SW 1271 (cell line): ENCODE measurements at places on chromosomes 2 and 18.
A peak's percentile ranks its signal among the peaks of the same experiment; 100 is the strongest.

GRCh38 chr18:21629089-21629832 lies 17.1 kb downstream of the SNRPD1 start:
- no peak for DNase-seq

DNA sequence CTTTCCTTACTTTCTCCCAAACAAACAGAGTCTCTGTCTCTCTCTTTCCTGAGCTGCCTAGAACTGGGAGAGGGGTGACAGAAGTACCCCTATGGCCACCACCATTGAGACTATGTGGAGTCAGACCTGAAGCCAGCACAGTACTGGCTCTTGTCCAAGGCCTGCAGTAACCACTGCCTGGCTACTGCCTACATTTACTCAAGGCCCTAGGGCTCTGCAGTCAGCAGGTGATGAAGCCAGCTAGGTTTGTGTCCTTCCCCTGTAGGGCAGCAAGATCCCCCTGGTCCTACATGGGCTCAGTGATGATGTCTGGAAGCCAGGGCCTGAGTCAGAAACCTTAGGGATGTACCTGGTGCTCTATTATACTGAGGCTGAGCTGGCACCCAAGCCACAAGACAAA lies 12.2 kb downstream of the MYO3B start:
- DNase-seq, result no peak

- no peak for DNase-seq
Observed at GRCh38 chr2:6423944-6424343, 441.8 kb downstream of the CMPK2 start.

DNA sequence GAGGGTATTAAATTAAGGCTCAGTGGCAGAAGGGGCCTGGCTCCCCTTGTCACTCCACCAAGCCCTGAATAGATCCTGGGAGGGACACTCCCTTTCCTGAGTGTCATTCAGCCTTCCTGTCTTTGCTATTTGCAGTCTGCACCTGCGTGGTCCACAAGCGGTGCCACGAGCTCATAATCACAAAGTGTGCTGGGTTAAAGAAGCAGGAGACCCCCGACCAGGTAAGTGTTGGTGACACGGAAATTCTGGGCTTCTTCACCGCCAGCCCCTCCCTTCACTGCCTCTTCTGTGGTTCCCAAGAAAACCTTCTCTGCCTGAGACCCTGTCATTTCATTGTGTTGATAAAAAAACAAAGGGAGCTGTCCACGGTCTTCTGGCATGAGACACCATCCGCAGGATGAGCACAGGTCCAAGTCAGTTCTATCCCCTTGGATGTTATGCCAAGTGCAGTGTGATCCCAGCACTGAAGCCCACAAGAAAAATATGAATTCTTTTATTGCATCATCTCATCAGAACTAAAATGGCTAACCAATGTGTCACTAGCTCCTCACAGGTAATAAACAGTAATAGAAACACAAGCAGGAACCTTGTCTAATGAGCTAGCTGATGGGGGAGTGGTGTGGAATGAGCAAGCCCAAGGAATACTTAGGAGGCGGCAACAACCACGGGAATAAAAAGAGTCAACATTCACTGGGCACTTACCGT lies 316.9 kb upstream of the EPAS1 start:
- no peak for DNase-seq

DNA sequence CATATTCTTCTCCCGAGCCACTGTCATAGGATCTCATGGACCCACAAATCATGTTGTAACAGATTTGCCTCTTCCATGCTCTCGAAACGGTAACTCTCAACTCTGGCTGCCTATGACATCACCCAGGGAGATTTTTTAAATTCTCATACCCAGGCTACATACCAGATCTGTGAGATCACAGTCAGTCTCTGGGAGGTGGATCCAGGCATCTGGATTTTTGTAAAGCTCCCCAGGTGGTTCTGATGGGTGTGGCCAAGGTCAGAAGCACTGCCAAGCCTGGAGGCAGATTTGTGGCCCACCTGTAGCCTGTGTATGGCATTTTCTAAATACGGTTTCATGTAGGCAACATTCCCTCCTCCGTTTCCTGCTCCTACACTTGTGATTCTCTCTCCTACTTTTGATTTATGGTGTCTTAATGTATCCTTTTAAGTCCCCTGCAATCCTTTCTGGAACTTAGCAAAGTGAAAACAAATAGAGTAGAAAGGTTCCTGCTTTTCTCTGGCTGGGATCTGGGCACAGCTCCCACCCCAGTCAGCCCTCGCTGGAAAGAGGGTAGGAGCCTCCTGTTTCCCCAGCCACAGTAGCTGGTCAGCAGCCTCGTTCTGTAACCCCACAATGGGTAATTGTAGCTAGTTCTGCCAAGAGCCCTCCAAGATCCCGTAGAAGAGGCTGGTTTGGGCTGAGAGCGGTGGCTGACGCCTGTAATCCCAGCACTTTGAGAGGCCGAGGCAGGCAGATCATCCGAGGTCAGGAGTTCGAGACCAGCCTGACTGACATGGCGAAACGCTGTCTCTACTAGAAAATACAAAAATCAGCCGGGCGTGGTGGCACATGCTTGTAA lies 96.2 kb downstream of the KLHL29 start:
- DNase-seq, result peak; percentile 63

- DNase-seq, result no peak
Observed at GRCh38 chr18:43866696-43867095, 589.4 kb upstream of the SYT4 start.

DNA sequence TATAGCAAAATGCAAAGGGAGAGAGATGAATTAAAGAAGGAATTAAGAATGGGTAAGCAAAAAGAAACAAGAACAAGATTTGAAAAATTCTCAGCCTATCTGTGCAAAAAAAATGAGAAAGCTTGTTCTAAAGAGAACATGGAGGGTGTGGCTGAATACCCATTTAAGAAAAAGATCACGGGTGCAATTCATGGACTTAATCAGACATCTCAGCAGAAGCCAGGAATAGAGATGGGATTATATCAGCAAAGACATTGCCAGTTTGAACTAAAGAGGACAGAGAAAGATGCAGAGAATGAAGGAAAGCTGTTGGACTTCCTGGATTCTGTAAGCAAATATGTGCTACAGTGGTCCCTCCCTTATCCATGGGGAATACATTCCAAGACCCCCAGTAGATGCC lies 115.6 kb downstream of the RTTN start:
- no peak for DNase-seq

GRCh38 chr18:44988821-44989587 lies 308.3 kb downstream of the SETBP1 start:
- no peak for DNase-seq

DNA sequence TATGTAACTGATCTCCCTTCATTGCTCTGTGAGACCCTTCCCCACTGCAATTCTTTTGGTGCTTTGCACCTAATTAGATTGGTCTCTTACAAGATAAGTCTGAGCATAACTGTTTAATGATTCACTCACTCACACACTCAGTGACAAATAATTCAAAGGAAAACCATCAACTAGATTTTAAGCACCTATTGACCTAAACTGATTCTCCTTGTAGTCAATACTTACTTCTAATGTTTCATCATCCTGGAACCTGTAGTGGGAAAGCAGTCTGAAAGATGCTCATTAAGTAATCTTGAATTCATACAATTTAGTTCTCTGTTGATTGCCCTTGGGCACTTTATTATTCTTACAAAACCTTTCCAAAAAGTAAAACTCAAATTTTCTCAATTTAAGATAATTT lies 74.3 kb upstream of the COL5A2 start:
- DNase-seq, result no peak

DNA sequence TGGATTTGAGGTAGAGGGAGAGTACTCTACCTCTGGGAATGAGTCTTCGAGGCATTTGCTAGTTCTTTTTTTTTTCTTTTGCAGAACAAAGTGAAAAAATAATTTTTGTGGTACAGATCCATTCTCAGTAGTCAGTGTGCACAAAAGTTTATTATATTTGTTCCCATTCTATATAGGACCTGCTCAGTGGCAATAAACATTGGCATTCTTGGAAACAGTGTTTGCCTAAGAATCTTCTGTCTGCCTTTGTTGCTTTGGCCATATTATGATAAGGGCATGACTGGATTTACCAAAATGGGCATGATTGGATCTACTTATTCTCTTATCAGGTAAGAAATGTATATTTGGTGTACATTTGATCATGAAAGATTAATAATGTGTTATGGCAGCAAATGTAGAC lies 583.3 kb downstream of the PLCL1 start:
- DNase-seq, result no peak

GRCh38 chr18:59787998-59788790 lies 91.0 kb upstream of the CCBE1 start:
- DNase-seq, result no peak

- DNase-seq, result no peak
Observed at GRCh38 chr2:233010569-233011267, 2.3 kb downstream of the NGEF start.

DNA sequence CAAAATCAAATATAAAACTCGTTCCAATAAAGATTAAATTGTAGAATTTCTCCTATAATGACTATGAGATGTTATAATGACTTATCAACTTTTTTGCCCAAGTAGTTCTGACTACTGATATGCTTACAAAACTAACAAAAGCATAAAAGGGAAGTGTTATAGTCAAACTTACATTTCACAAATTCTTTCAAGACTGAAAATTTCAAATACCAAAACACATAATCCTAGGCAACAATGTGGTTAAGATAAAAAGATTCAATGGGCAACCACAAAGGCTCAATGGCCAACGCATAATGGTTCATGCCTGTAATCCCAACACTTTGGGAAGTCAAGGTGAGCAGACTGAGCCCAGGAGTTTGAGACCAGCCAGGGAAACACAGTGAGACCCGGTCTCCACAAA lies 135.7 kb downstream of the USP34 start:
- DNase-seq, result no peak

DNA sequence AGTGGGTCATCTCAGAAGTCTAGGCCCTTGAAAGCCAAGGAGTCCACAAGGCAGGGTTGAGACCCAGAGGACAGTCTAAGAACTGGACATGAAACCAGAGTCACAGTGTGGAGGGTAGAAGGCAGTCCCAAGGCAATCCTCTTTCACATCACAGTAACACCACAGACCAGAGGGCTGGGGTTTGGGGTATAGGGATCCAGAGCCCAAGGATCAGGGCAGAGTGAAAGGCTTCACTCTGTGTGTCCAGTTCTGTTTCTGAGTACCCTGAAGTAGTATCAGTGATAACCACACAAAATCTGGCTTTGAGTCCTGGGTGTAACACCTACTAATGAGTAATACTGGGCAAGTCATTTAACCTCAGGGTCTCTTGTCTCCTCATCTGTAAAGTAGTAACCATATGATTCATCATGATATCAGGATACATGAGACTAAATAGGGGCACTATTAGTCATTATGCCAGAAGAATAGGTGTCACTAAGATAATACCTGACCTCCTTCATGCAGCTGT lies 91.0 kb downstream of the ICA1L start:
- DNase-seq, result peak; percentile 46

DNA sequence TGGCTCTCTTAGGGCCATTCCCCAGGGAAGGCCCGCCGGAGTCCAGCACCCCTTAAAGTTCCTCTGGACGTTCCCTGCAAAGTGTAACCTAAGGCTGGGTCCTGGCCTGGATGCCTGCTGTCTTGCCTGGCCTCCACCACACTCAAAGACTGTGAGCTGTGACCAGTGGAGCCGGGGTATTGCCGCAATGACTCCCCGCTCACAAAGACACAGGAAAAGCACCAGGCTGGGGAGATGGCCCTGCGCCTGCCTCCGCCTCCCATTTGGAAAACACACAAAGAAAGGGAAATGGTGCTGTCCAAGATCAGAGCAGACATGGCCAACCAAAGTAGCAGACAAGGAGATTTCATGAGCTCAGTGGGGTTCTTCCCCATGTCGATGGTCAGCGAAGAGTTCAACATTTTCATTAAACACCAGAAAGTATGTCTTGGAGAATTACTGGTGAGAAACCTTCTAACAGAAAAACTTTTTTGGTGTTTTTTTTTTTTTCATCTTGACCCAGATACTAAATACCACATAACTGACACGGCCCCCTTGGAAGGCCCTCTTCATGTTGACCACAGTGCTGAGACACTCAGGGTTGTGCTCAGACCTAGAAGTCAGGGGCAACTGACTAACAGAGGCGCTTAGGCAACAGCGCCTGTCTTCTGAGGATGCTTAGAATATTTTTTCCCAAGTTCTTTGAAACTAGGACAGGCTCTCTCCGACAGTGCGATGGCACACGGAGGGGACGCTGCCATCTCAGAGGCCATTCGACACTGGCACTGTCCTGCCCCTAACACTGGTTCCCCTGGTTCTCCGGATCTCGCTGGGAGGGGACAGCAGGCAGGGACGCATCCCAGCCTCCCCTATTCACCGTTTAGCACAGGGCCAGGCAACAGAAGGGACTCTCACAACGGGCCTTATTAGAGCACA lies 226.4 kb upstream of the ID2 start:
- DNase-seq, result no peak

DNA sequence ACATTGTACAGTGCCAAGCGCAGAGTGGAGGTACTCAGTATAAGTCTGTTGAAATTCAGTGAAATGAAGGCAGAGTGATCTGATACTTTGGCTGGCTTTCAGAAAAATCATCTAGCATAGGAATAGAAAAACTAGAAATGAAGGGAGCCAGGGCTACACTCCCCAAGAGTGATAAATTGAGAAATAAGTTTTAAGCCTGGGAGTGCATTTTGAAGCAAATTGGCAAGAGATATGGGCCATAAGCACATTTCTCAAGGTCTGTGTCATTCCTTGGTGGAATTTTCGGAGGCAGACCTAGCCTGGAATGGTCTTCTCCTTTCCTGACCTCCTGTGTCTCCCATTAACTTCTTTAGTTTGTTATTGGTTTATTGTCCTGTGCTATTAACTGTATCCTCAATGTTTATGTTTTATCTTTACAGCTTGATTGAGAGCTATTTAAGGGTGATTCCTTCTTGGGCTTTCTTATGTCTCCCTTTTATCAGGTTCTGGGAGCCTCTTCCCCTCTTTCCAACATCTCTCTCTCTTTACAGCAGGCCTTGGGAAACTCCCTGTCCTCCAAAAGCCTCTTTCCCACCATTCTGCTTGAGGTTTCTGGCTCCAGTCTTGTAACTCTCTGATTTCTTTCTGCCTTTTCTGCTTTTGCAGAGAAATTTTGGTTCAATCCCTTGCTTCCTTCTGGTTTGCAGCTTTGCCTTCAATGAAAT lies 649.5 kb downstream of the SLC4A3 start:
- DNase-seq, result no peak

GRCh38 chr2:42138163-42139015 lies 30.8 kb upstream of the EML4 start:
- peak; percentile 67 for DNase-seq

DNA sequence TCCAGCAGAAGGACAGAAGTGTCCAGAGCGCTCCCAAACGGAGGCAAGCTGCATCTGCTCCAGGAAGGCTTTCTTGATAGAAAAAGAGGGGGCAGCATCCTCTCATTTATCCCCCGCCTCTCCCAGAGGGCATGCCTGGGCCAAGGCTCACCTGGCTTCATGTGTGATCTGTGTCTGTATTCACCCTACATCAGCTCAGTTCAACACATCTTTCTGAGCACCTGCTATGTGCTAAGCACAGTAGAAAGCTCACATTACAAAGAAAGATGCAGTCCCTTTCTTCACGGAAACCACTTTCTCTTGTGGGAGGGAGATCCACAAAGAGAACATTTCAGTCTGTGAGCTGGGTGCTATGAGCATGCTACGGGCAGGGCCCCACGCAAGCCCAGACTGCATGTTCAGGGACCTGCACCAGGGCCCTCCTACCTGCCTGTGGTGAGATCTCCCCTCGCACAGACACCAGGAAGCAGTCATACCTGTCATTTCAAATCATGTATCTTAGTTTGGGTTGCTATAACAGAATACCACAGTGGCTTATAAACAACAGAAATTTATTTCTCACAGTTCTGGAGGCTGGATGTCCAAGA lies 90.7 kb downstream of the PDCL3 start:
- DNase-seq, result no peak
